Activated CD4-positive, alpha-beta memory T cell treated with anti-CD3 and anti-CD28 coated beads, Interleukin-2, amount 10 ng/mL, durations not matched to agents 7 days and 5 days (primary cell): ENCODE measurements at places on chromosomes 1 and 21.

DNA sequence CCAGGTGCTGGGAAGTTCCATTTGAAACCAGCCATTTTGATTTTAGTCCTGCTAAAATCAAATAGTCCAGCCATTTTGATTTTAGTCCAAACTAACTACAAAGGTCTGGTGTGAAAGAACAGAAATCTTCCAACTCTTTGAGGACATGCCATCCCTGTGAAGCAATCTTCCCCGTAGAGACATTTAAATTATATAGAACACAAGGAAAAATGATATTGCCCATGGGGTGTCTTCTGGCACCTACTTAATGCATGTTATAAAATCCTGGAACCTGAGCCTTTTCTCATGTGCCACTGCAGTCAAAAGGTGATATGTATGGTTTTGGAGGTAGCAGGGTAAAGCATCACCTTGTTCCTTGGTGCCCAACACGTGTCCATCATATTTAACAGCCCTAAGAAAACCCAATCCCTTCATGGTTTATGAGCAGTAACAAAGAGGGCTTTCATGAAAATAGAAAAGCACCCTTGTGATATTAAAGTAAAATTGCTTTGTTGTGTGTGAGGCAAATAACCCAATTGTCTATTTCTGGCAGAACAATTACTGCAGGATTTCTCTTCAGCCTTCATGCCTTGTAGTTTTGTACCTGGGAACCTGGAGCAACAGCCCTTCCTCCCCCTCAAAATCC is 26.3 kb downstream of the ANGPTL7 start:
- DNase-seq: no peak

DNA sequence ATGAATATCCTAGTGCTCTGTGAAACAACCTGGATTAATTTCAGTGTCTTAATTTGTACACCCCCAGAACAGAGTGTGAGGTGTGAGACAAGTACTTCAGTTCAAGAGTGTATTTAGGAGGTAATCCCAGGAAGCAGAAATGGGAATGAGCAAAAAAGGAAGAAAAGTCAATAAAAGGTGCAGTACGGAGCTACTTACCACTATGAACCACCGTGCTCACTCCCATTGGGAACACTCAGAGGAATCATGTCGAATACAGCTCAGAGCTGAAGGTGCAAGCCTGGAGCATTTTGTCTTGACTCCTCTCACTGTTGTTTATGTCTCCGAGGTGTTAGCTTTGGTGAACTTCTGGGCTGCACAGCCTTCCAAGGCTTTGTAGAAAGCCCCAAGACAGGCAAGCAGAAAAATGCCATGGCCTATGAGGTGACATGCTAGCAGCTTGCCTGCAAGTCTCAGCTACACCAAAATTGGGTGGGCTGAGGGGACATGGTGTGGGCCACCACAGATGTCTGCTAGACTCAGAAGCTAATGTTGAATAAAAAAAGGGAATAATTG is 7.4 kb upstream of the SVBP start:
- no peak for DNase-seq

DNA sequence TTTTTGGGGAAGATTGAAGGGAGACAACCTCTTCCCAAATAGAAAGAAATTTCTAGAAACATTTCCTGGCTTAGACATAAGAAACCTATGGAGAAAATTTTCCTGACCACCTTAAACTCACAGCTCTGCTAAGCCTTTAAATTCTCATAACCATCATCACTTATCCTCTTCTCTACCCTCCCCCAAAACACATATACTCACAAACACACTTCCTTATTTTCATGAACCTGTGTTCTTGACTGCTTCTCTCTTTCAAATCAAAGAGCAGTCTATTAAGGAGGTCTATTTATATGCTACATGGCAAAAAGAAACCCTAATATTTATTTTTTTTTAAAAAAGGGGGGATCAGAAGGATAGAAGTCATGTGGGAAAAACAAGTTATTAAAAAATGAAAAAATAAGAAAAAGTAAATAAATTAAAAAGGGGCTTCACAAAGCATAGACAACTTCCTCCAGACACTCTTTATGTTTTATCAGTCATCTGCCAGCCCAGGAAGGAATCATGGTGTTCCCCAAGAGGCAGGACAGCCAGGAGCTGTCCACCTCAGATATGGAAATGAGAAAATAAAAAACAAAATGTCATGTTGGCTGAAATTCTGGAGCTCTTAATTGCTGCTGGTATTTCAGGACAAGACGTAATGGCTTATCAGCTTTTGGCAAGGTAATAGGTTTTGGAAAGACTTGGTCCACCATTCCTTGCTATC is 12.8 kb upstream of the RGS2 start:
- DNase-seq: no peak

- DNase-seq: no peak
These were observed 36.2 kb downstream of the IRF2BP2 start for GRCh38 chr1:234573711-234574299.

GRCh38 chr1:43554444-43554992 is 23.8 kb downstream of the PTPRF start:
- peak; percentile 23 for DNase-seq

DNA sequence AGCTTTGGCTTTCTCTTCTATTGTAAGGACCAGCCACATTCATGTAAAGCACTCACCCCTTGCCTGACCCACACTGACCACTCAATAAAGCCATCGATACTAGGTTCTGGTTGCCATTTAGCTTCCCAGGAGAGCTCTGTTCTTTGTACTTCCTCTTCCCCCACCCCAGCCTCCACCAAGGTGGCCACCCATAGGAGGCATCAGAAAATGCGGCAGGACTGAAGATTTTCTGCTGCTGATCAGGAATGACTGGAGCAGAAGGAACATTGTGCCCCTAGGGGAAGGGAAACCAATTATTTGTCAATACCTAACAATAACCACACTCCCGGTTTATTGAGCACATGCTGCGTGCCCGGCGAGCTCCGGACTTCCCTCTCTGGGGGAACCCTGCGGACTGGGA is 5.2 kb upstream of the SMIM12 start:
- no peak for DNase-seq

- no peak for DNase-seq
These were observed 510.2 kb upstream of the USP24 start for GRCh38 chr1:55725378-55725777.

GRCh38 chr1:166032572-166033371 is 134.0 kb downstream of the FAM78B start:
- no peak for DNase-seq

GRCh38 chr1:207898260-207898659 is 12.7 kb downstream of the CD34 start:
- no peak for DNase-seq

- no peak for DNase-seq
These were observed 2.6 kb downstream of the USP24 start for GRCh38 chr1:55212349-55213150.

- DNase-seq: no peak
These were observed 5.8 kb downstream of the IGSF9 start for GRCh38 chr1:159939678-159940002.

GRCh38 chr1:228443395-228443794 is 26.7 kb upstream of the TRIM17 start:
- no peak for DNase-seq

DNA sequence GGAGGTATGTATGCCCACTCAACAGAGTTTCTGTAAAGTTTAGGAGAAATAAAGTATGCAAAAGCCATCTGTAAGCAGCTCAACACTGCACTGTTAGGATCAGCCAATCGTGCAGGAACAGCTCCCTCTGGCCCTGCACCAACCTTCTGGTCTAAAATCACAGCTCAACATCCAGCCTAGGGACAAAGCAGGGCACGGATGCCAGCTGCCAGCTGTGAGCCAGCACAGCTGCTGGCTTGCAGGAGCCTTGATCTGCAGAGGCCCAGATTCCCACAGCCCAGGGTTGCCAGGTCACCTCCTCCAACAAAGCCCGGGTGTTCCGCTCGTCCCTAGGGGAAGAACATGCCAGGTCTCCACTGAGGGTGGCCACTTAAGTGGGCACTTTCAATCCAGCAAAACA is 8.6 kb downstream of the ACOT7 start:
- DNase-seq: no peak

DNA sequence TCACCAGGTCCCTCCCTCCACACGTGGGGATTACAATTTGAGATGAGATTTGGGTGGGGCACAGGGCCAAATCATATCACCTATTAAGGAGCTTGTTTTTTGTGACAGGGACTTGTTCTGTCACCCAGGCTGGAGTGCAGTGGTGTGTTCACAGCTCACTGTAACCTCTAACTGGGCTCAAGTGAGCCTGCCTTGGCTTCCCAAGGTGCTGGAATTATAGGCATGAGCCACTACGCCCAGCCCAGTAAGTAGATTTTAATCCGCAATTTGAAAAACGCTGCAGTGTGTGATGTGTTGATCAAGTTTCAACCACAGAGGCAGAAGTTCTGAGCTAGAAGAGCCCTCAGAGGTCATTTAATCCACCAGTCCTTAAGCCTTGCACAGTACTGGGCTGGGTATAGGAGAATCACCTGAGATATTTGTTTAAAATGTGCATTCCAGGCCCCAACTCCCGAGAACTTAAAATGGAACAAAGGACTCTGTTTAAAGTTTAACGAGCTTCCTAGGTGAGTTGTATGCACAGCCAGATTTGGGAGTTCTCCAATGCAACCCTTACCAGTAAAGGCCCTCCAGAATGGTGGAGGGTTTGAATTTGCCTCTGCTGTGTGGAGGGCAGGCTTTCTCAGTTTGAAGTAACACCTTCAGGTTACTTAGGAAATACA is 13.4 kb downstream of the RPL11 start:
- no peak for DNase-seq

- DNase-seq: no peak
These were observed 9.5 kb upstream of the C1orf174 start for GRCh38 chr1:3909615-3910014.

GRCh38 chr1:241630899-241631298 is 9.3 kb downstream of the CHML start:
- no peak for DNase-seq

DNA sequence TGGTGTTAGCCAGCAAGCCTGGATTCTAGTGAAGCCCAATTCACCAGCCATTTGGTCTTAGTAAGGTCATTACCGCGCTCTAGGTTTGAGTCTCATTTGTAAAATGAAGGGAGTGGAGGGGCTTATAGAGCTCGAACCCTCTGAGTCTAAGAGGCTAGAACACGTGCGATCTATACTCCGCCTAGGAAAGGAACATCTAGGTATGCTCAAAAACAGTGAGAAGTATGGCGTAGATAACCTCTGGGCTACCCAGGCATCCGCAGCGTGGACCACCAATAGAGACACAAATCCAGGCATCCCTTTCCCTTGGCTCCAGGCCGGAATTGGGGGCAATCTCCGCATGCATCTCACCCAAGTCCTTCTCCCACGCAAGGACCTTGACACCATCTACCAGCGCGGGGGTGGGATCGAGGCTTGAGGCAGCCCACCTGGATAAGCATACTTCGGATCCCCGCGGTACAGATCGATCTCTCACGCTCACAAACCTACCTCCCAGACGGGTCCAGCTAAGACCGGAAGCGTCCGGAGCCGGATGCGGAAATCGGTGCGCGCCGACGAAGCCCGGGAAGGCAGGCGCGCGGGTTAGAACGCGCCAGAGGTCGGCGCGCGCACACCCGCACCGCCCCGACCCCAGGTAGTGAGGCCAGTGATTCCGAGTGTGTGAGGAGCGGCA is at the start of gene METTL25B:
METTL25B (plus strand) TSS at position 544 of the 673 bp plus-strand sequence. CDS start 636 bp downstream, outside the sequence.
- peak; percentile 84 for DNase-seq

DNA sequence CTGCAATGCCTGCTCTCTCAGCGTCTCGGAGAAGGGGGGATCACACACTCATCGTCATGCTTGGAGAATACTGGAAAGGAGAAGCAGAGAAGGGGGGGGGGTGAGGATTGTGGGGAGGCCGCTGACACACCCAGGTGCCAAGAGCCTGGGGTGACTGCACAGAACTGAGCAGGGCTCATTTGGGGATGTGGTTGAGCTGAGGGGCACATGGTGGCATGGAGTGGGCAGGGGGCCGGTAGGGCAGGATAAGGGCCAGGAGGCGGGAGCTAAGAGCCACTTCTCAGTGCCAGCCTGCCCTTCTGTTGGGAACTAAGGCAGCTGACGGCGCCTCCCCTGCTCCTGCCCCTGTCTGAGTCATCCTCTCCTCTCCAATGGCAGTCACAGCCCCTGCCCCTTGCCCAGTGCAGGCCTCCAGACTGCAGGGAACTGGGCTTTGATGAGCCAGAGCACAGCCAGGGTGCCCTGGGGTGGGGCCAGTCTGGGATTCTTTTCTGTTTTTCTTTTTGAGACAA is 27.2 kb downstream of the MRPL37 start:
- DNase-seq: no peak

GRCh38 chr1:21779613-21780521 is 3.1 kb downstream of the USP48 start:
- DNase-seq: peak; percentile 41

- DNase-seq: no peak
These were observed 287.1 kb downstream of the LTN1 start for GRCh38 chr21:28705616-28706015.

- DNase-seq: no peak
These were observed 2.2 kb downstream of the FBXO28 start for GRCh38 chr1:224116131-224116530.

- no peak for DNase-seq
These were observed 56.2 kb downstream of the RUNX1 start for GRCh38 chr21:34992736-34993398.

DNA sequence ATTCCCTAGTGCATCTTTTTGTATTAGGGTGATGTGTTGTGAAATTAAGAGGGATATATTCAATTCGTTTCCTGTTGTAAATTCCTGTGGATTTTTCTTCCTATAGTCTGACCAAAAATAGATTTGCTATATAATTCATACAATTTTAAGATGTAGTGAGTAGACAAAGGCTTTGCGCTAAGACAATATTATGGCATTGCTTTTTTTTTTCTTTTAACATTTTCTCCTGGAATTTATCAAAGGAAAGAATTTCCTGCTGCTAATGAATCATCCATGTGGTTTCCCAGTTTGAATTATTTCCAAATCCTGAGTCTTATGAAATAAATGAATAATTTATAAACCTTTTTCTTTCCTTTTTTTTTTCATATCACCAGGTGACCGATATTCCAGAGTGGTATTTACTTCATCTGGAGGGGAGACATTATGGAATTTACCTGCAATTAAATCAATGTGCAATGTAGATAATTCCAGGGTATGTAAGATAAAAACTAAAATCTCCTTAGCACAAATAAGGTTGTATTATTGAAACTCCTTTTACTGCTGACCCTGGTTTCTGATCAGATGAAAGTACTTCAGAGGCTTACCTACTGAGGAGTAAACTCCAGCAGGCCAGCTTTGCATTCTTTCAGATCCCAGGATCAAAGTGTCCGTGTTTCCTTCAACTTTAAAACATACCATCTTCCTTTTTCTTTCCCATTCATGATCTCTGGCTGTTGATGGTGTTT is 148.4 kb downstream of the TLR5 start:
- no peak for DNase-seq

- no peak for DNase-seq
These were observed 25.9 kb downstream of the PCNX2 start for GRCh38 chr1:233269656-233270055.

- DNase-seq: no peak
These were observed 1015.4 kb downstream of the AMY1C start for GRCh38 chr1:104765085-104765484.
